CD8-positive, alpha-beta T cell (primary cell): ENCODE measurements at places on chromosomes 2 and 18. TPM values are rescaled to one million over a fixed set of nuclear protein-coding genes. Genes with fewer than 3 reads are reported as not detected.

Gene PTPRN
- total RNA-seq = 0.46 TPM

Gene SMAD2
- 72.4 TPM for total RNA-seq

Gene UGT1A10
- not detected for total RNA-seq

Gene PPP1CB
- 331 TPM for total RNA-seq

Gene SS18
- total RNA-seq = 42.1 TPM

Gene MAP3K19
- not detected for total RNA-seq

Gene DCC
- not detected for total RNA-seq

Gene TRIP12
- 156 TPM for total RNA-seq

Gene CHRND
- total RNA-seq = not detected

Gene CNDP1
- total RNA-seq = 0.22 TPM

Gene HOXD4
- not detected for total RNA-seq

Gene BIN1
- total RNA-seq = 92.4 TPM

Gene NLRC4
- total RNA-seq = not detected

Gene ALLC
- not detected for total RNA-seq

Gene TMEM247
- not detected for total RNA-seq

Gene B3GNT7
- 3.4 TPM for total RNA-seq
